ENCODE measurements at places on chromosomes 16 and 17.

- peaks cover 3% of the 10 kb centered on the region for H3K36me3 ChIP-seq
- DNase-seq, result no peak
- H3K4me1 ChIP-seq, result peaks cover 20% of the 10 kb centered on the region
- H3K27ac ChIP-seq, result peak overlapping the region; percentile 87
- peak overlapping the region; percentile 61 for H3K4me3 ChIP-seq
- H3K27me3 ChIP-seq, result no peaks in the 10 kb centered on the region
These were observed 1.2 kb downstream of the TMEM106A start for GRCh38 chr17:43212641-43213490.

GRCh38 chr17:29918922-29919856, 10.8 kb downstream of the SSH2 start:
- no peaks in the 10 kb centered on the region for H3K36me3 ChIP-seq
- DNase-seq, result no peak
- H3K4me3 ChIP-seq, result no peak overlapping the region
- peaks cover 9% of the 10 kb centered on the region for H3K4me1 ChIP-seq
- H3K27ac ChIP-seq, result no peak overlapping the region

DNA sequence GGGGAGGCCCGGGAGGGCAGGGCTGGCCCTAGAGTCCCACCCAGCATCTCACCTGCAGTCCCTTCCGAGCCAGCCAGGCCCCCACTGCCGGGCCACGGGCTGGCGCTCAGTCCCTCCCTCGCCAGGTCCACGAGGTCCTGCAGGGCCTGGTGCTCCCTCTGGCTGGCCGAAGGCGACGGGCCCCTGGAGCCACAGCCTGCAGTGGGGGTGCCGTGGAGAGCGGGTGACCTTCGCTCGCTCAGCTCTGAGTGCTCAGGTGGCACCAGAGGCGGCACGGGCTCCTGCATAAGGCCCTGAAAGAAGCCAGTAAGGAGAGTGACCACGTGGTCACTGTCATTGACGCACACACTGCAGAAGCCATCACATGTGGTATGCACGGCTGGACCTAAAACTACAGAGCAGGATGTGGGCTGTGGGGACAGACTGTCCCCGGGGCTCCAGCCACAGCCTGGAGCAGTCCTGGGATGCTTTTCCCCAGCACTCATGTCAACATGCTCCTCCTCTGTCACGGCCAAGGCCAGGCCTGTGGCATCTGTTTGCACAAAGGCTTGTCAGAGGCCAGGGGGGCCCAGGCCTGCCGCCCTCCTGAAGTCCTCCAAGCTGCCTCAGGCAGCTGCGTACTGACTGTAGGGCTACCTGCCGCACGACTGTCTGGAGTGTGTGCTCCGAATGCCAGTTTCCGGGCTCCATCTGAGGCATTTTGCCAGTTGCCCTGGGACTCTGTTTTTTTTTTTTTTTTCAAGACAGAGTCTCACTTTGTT, 15.1 kb downstream of the SLX4 start:
- H3K4me1 ChIP-seq, result no peaks in the 10 kb centered on the region
- no peaks in the 10 kb centered on the region for H3K27me3 ChIP-seq
- DNase-seq, result no peak
- no peak overlapping the region for H3K27ac ChIP-seq

GRCh38 chr16:70656712-70657263, 10.4 kb downstream of the IL34 start:
- H3K27ac ChIP-seq, result no peak overlapping the region
- DNase-seq, result no peak
- H3K36me3 ChIP-seq, result no peaks in the 10 kb centered on the region
- H3K4me3 ChIP-seq, result no peak overlapping the region
- peaks cover 31% of the 10 kb centered on the region for H3K4me1 ChIP-seq

GRCh38 chr16:81280393-81280792, 34.4 kb upstream of the GAN start:
- DNase-seq, result no peak
- H3K27me3 ChIP-seq, result no peaks in the 10 kb centered on the region
- peak overlapping the region; percentile 42 for H3K27ac ChIP-seq
- H3K4me1 ChIP-seq, result peaks cover 21% of the 10 kb centered on the region

GRCh38 chr17:77836557-77837041, 121.9 kb upstream of the TNRC6C start:
- no peaks in the 10 kb centered on the region for H3K36me3 ChIP-seq
- no peak overlapping the region for H3K27ac ChIP-seq
- DNase-seq, result no peak
- H3K4me3 ChIP-seq, result no peak overlapping the region
- no peaks in the 10 kb centered on the region for H3K27me3 ChIP-seq
- peaks cover 43% of the 10 kb centered on the region for H3K4me1 ChIP-seq

DNA sequence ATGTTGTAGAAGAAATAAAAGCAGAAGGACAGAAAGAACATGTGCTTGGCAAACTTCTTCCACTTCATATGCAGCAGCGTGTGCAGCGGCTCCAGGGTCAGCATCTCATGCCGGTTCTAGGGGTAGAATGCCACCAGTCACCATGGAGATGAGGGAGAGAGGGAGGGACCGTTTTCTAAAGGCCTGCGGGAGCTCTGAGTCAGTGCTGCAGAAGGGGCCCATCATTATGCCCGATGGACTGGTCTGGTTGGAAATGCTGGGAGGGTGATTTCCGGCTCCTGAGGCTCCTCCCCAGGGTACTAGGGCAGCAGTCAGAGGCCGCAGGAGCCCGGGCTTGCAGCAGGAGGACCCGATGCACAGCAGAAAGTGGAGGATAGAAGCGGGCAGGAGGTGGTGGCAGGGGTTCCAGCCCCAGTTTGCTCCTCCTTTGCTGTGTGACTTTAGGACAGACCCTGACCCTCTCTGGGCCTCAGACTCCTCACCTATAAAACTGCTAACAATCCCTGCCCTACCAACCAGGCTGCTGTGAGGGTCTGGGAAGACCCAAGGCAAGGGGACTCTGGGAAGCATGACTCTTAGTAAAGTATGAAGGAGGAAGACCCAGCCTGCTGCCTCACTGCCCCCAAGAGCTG, 28.6 kb downstream of the TRPV3 start:
- no peaks in the 10 kb centered on the region for H3K4me1 ChIP-seq
- H3K36me3 ChIP-seq, result no peaks in the 10 kb centered on the region
- no peak overlapping the region for H3K27ac ChIP-seq
- no peaks in the 10 kb centered on the region for H3K27me3 ChIP-seq

GRCh38 chr17:69561462-69561861, 147.0 kb downstream of the MAP2K6 start:
- H3K4me1 ChIP-seq, result peaks cover 23% of the 10 kb centered on the region
- no peaks in the 10 kb centered on the region for H3K36me3 ChIP-seq
- no peaks in the 10 kb centered on the region for H3K27me3 ChIP-seq
- DNase-seq, result no peak

DNA sequence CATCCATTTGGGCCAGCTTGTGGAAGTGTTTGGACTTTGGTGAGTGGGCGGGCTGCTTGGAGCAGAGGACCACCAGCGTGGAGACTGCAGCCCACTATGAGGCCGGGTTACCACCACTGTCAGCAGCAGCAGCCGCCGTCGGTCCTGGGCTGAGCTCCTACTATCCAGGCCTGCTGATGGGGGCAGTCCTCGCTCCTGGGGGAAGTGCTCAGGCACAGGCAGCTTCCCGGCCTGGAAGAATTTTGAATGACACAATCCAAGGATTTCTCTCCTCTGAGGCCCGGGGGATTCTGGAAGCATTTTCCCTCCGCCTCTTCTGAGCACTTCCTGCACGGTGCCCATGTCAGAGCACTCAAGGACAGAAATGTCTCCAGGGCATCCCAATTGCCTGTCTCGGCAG, 5.3 kb upstream of the NOD2 start:
- H3K4me3 ChIP-seq, result no peak overlapping the region
- no peak for DNase-seq
- H3K27ac ChIP-seq, result no peak overlapping the region
- H3K4me1 ChIP-seq, result peaks cover 14% of the 10 kb centered on the region
- no peaks in the 10 kb centered on the region for H3K27me3 ChIP-seq
- no peaks in the 10 kb centered on the region for H3K36me3 ChIP-seq

DNA sequence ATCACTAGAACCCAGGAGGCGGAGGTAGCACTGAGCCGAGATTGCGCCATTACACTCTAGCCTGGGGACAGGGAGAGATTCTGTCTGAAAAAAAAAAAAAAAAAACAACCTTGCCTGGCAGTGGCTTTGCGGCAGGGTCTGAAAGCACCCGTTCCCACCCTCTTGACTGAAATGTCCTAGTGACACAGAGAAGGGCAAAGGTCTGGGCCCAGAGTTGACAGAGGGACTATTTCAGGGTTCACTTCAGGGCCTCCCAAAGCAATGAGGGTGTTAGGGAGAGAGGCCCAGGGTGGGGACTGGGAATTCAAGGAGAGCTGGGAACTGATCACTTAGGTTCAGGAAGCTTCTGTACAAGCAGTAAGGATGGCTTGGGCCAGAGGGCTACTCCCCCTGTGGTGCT, 13.8 kb upstream of the CDRT15L2 start:
- H3K36me3 ChIP-seq, result no peaks in the 10 kb centered on the region
- H3K4me1 ChIP-seq, result no peaks in the 10 kb centered on the region
- H3K27me3 ChIP-seq, result no peaks in the 10 kb centered on the region
- no peak overlapping the region for H3K4me3 ChIP-seq
- no peak overlapping the region for H3K27ac ChIP-seq

DNA sequence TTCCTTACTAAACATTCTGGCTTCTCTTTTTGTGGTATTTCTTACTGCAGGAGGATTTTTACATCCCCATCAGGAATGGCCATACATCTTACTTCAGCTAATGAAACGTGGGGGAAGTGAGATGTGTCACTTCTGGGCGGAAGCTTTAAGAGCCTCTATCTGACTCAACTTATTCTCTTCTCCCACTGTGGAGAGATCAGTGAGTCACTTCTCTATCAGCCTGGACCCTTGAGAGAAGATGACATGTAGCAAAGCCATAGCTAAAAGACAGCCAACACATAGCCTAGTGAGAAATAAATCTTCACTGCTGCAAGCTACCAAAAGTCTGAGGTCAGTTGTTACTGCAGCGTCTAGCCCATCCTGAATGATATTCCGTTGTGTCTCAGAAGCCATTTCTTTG, 1066.7 kb upstream of the RBFOX1 start:
- no peak overlapping the region for H3K4me3 ChIP-seq
- no peak overlapping the region for H3K27ac ChIP-seq
- H3K4me1 ChIP-seq, result no peaks in the 10 kb centered on the region
- no peak for DNase-seq
